ENCODE measurements at places on chromosomes 13 and 19.

- no peak for DNase-seq
Observed at GRCh38 chr19:38838208-38838985, 6.8 kb upstream of the ECH1 start.

GRCh38 chr13:63364159-63364558, 1948.5 kb upstream of the PCDH20 start:
- DNase-seq = no peak

GRCh38 chr19:22605275-22606211, 28.6 kb upstream of the ZNF492 start:
- DNase-seq = no peak

- no peak for DNase-seq
Observed at GRCh38 chr13:112183532-112184090, 116.7 kb downstream of the SOX1 start.

GRCh38 chr13:110336681-110337080, 29.6 kb downstream of the COL4A2 start:
- DNase-seq = no peak

All from prostate gland (tissue), 2 donors.